Fibroblast of skin of right biceps (primary cell): ENCODE measurements at places on chromosomes 11 and 22.
A peak's percentile ranks its signal among the peaks of the same experiment; 100 is the strongest.

GRCh38 chr11:102530558-102530957 lies at the start of gene MMP7:
MMP7 (minus strand) TSS chr11:102530747; CDS start chr11:102530700, 47 bp downstream.
- peak; percentile 69 for DNase-seq

GRCh38 chr11:15911377-15912044 lies 444.8 kb downstream of the SOX6 start:
- peak; percentile 60 for DNase-seq

- no peak for DNase-seq
These were observed 6.5 kb downstream of the ARSA start for GRCh38 chr22:50621356-50621880.

- DNase-seq = no peak
These were observed at the start of gene CRACR2B for GRCh38 chr11:827897-828192. CRACR2B (plus strand) TSS chr11:827919; CDS start chr11:828608, 689 bp downstream.

DNA sequence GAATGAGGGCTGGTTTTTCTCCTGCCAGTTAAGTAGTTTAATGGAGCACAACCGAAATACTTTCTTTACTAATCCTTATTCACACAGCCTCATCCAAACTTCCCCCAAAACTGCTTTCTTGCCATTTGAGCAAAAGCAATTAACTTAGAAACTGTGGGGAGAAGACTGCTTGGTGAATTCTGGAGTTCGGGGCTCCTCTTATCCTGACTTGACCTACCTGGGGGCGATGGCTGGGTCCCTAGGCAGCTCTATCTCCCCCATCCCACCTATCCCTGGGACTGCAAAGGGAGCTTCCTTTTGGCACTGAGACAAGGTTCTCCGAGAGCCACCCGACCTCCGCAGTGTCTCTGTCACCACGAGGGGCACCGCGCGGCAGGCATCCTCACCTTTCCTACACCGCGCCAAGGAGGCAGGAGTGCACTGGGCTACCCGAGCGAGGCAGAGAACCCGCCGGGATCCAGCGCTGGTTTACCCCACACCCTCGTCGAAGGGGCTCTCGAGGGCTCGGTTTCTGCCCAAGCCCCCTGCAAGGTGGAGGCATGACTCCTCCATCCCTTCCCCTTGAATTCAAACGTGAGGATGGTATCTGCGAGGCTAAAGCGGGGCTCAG lies 759 bp downstream of the DESI1 start:
- peak; percentile 26 for DNase-seq

DNA sequence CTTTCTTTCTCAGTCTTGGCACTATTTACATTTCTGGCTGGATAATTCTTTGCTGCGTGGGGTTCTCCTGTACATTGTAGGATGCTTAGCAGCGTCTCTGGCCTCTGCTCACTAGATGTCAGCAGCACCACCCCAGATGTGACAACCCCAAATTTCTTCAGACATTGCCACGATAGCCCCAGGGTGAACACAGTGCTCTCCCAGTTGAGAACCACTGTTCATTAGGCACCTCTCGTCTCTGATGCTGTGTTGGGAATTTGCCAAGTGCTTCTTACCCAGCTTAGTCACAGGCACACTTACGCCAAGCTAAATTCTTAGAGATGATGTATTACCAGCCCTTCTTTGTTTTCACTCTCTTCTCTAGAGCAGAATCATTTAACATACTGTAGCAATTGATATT lies 9.4 kb downstream of the TRIM6 start:
- DNase-seq = peak; percentile 79

DNA sequence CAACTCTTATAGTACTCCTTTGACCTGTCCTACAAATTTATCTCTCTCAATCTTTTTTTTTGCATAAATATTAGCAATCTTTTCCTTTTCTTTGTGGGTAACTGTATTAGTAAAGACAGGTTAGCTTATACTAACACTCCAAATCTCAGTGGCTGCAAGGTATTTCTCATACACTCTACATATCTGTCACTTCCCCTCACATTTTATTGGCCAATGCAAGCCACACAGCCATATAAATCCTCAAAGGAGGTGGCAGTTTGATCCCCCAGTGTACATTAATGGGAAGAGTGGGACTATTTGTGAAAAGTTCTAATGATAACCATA lies 42.6 kb upstream of the EED start:
- no peak for DNase-seq

- DNase-seq = no peak
These were observed 72.3 kb downstream of the SHANK2 start for GRCh38 chr11:71179877-71180605.

- no peak for DNase-seq
These were observed 48.6 kb downstream of the PISD start for GRCh38 chr22:31613286-31613903.

DNA sequence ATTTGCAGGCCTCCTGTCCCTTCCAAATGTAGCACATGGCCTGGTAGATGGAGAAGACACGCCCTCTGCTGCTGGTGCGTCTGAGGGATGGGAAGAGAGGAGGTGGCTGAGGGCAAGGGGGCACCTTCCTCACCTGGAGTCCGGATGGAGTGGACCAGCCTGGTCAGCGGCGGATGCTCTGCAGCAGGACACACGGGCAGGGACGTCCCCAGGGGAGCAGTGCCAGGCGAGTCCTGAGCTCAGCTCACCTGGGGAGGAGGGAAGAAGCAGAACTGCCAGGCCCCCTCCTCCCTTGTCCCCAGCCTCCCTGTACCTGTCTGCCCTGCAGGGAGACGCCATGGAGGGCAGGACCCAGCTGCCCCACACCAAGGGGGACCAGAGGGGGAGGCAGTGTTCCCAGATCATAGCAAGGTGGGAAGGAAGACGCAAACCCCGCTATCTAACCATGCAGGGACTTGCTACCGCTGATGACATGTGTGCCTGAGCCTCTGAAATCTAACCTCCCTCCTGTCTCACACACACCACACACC lies 1495.9 kb downstream of the BRD1 start:
- no peak for DNase-seq

GRCh38 chr11:72222106-72222891 lies 2.3 kb upstream of the INPPL1 start:
- DNase-seq = no peak

GRCh38 chr11:34640050-34640923 lies 19.4 kb downstream of the EHF start:
- DNase-seq = no peak

- DNase-seq = peak; percentile 34
These were observed 23.9 kb upstream of the TCF20 start for GRCh38 chr22:42294034-42294985.

DNA sequence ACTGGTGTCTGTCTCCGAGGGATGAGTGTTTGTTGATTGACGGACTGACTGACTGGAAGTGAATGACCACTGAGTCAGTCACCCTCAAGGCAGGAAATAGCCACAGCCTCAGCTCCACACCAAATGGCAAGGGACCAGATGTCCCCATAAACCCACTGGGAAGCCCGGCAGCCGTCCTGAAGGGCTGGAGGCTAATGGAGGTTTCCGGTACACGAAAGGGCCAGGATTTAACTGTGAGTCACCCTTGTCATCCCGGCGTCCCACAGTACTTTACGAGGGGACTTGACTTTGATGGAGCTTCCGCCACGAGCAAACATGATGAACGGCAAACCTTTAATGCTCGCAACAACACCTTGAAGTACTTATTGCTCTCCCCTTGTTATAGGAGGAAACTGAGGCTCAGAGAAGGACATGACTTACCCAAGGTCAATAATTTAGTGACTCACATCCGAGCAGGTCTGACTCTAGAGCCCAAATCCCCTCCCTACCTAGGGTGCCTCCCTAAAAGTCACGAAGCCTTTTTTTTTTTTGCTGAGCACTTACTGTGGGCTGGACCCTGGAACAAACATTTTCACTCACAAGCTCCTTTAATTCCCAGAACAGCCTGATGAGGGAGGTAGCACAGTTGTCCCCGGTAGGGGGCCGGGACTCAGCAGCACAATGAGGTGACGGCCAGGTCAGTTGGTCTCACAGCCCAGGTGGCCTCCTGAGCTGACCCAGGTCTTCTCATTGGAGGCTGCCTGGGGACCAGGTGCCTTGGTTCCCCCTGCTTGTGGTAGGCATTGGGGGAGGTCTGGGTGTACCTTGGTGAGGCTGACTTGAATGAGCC lies 25.2 kb upstream of the GCAT start:
- DNase-seq = peak; percentile 51

DNA sequence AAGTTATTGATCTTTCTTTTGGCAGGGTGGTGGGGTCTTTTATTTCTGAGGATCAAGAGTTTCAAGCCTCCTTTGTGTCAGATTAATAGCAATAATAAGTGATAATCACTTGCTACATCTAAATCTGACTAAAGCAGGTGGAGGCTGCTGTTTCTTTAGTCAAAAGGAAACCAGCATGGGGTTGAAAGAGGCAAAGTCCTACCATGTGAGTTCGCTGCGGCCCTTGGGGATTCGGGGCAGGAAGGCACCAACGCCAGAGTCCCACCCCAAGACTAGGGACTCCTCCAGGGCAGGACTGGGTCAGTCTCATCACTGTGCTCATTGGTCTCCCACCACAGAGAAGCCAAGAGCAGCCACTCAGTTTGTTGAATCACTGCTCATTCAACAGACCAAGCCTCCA lies 73.0 kb downstream of the TENM4 start:
- DNase-seq = no peak

DNA sequence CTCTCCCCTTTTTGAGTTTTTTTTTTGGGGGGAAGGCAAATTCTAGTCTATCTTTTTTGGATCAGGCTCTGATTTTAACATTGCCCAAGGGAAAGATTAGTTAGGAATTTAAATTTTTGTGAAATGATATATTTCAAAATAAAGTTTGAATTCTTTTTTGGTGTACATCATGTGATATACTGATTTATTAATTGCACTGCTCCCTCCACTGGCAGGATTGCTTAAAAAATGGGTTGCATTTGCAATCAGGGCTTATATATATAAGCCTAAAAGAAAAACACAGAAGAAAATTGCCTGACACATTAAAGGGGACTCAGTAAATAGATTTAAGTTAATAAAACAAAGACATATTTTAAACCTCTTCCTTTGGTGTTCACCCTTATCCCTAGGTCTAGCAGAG lies 1.2 kb downstream of the DYNC2H1 start:
- DNase-seq = peak; percentile 51

- DNase-seq = peak; percentile 49
These were observed 60.2 kb downstream of the MICAL3 start for GRCh38 chr22:17964156-17964555.

DNA sequence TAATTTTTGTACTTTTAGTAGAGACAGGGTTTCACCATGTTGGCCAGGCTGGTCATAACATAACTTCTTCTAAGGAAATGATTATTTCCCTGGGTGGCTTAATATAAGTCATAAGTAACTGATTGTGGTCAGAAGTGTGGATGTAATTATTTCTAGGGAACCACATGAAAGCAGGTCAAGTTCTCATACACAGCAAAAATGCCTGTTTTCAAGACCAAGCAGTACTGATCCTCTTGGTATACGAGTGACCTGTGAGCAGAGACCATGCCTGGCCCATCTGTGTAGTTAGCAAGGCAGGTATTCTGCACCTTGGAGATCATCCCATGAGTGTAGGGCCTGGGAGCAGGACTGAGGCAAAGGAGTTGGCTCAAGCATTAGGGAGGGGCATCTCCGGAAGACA lies 32.5 kb upstream of the NUCB2 start:
- DNase-seq = no peak

DNA sequence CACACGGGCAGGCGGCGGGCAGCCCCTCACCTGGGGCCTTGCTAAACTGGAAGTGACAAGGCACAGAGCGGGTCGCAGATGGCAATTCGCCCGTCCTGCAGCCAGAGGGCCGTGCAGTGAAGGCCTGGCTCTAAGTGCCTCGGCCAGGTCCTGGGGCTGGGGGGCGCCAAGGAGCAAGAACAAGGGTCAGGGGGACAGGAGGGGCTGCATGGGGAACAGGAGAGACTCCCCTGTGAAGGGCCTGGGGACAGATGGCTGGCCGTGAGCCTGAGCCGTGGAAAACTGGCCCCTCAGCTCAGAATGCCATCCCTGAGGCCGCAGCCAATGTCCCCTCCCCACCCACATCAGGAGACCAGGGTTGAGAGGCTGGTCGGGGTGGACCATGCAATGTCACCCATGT lies 60.0 kb downstream of the RTL6 start:
- DNase-seq = no peak

DNA sequence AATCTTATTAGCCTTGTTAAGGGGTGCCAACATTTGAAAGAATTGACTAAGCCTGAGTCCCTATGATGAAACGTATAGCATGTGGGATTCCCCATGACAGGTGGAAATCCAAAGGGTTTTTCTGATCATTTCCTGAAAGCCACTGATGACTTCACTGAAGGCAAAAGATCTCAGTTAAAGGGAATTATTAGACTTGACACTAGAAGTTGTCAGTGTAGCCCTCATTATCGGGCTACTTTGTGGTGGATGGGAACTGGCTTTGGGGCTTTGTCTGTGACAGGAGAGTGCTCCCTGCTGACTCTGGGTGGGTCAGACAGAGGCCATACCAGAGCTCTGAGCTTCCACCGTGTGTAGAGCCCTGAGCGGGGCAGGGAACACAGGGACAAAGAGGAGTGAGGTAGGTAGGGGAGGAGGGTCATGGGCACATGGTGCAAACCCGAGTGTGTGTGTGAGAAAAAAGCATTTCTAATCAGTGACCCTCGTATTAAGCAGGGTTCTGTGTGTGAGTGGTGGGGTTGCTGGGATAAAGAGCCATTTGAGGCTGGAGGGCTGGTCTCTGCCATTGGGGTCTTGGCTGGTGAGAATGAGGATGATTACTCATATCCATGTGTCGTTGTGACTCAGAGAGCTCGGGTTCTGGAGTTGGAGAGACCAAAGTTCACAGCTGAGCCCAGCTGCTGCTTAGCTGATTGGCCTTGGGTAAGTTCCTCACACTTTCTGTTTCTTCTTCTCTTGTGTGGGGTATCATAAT lies 101.1 kb downstream of the GRIK4 start:
- DNase-seq = peak; percentile 34

- DNase-seq = no peak
These were observed 109.4 kb downstream of the RCN1 start for GRCh38 chr11:32200136-32200847.
